CD8-positive, alpha-beta memory T cell (primary cell): ENCODE measurements at places on chromosomes 6 and 20. TPM values are rescaled to one million over a fixed set of nuclear protein-coding genes. Genes with fewer than 3 reads are reported as not detected.

GRCh38 chr20:58523971-58524315, 8.7 kb upstream of the APCDD1L start:
- no peak overlapping the region for H3K4me3 ChIP-seq
- no peaks in the 10 kb centered on the region for H3K36me3 ChIP-seq
- no peaks in the 10 kb centered on the region for H3K4me1 ChIP-seq
- DNase-seq = no peak
- no peak overlapping the region for H3K27ac ChIP-seq

DNA sequence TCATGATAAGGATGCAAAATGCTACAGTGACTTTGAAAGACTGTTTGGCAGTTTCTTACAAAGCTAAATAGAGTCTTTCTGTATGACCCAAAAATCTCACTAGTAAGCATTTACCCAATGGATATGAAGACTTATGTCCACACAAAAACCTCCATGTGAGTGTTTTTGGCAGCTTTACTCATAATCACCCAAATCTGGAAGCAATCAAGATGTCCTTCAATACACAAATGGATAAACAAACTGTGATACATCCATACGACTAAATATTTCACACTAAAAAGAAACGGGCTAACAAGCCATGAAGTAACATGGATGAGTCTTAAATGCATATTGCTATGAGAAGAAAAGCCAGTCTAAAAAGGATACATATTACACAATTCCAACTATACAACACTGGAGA, 117.2 kb downstream of the PDE10A start:
- no peaks in the 10 kb centered on the region for H3K36me3 ChIP-seq
- H3K27ac ChIP-seq = no peak overlapping the region

DNA sequence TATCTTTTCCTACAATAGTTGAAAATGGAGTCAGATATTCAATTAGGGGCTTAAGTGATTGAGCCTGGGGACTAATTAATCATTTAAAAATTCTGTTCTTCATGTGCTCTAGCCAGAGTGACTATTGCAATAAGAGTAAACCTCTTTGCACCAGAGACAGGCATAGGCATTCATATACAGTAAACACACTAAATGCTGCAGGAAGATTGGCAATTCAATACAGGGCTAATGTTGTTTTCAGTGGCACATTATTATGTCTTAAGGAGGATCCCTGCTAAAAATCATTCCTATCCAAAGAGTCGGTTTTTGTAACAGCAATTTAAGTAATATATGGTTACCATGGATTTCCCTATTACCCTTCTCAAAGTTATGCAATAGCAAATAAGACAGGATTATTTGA, 1.2 kb downstream of the PDE7B start:
- H3K27me3 ChIP-seq = no peaks in the 10 kb centered on the region
- H3K36me3 ChIP-seq = no peaks in the 10 kb centered on the region
- DNase-seq = no peak
- H3K27ac ChIP-seq = no peak overlapping the region
- no peak overlapping the region for H3K4me3 ChIP-seq

- no peak for DNase-seq
- H3K36me3 ChIP-seq = no peaks in the 10 kb centered on the region
- peaks cover 33% of the 10 kb centered on the region for H3K4me1 ChIP-seq
- peaks cover 43% of the 10 kb centered on the region for H3K27me3 ChIP-seq
These were observed 1.5 kb downstream of the DLL1 start for GRCh38 chr6:170289180-170289931.

GRCh38 chr6:106270414-106270813, 55.1 kb downstream of the ATG5 start:
- peaks cover 4% of the 10 kb centered on the region for H3K4me1 ChIP-seq
- no peak for DNase-seq
- H3K4me3 ChIP-seq = no peak overlapping the region
- no peaks in the 10 kb centered on the region for H3K36me3 ChIP-seq

Gene CYP24A1
- 0.58 TPM for total RNA-seq

- H3K4me1 ChIP-seq = peaks cover 15% of the 10 kb centered on the region
- H3K27ac ChIP-seq = no peak overlapping the region
- H3K4me3 ChIP-seq = no peak overlapping the region
- H3K27me3 ChIP-seq = no peaks in the 10 kb centered on the region
- no peaks in the 10 kb centered on the region for H3K36me3 ChIP-seq
These were observed 80.2 kb downstream of the PLCB1 start for GRCh38 chr20:8212286-8212685.

DNA sequence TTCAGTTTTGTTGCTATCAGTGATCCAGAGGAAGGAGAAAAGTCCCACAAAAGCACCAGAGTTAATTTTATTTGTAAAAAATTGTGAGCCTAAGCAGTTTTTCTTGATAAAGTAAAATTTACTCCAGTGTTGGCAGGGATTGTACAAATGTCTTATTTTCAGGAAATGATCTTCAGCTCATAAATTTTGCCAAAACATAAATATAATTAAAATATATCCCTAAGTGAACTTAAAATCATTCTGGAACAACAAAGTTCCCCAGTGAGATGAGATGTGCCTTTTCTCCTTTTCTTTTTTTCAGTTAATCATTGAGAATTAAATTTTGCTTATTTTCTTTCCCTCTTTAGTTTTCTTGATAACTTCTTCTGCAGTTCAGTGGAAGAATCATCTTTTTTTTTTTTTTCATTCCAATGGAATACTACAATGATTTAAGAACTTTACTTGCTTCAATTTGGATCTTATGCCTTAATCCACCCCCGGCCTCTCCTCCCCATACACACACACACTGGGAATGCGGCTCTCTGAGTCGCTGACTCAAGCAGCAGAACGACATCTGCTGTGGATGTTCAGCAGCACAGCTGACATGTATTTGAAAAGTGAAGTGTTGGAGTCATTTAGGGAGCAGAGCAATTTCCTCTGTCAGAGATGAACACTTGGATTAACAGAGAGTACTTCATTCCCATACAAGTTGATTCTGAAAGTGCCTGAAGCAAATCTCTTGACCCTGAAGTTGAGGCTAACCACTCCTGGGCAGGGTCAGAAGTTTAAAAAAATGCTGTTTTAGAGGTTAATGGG, 27.7 kb upstream of the LAMA4 start:
- DNase-seq = no peak
- H3K36me3 ChIP-seq = no peaks in the 10 kb centered on the region
- no peak overlapping the region for H3K27ac ChIP-seq
- no peak overlapping the region for H3K4me3 ChIP-seq

- no peaks in the 10 kb centered on the region for H3K27me3 ChIP-seq
- peaks cover 5% of the 10 kb centered on the region for H3K4me1 ChIP-seq
- no peak overlapping the region for H3K4me3 ChIP-seq
These were observed 12.9 kb upstream of the OCSTAMP start for GRCh38 chr20:46563170-46563859.

DNA sequence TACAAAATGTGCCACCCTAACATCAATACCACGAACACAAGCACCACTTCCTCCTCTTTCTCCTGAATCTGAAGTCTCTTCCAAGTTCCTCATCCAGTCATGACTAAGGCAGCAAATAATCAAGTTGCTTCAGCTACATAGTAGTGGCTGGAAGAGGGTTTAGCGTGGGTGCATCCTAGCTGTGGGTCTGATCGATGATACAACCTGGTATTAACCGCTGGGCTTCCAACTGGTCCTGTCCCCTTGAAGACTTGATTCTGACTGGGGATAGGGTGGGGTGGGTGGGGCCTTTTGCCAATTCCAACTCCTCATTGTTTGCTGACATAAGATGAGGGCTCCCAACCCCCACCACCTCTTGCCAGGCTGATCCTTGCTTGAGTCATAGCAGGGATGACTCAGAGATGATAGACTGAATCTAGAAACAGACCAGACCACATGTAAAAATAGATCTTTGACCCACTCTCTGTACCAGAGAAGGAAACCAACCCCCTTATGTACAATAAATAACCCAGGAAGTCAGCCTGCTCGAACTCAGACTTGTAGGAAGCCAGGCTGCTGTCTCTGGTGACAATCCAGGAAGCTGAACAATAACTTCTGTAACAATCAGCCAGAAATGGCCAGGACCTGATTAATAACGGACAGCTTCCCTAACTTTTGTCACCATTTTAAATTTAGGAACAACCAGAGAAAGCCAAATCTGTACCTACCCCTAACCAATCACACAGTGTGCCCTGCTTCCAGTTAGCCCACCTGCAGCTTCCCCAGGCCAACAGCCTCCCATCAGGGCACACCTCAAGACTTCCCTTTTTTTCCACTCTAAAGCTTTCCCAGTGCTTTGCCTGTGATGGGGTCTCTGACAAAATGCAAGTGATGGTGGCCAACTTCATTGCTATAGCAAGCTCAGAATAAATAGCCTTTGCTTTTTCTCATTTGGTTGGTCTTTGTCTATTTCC, 68.9 kb upstream of the FAM184A start:
- H3K36me3 ChIP-seq = no peaks in the 10 kb centered on the region
- H3K4me1 ChIP-seq = no peaks in the 10 kb centered on the region
- H3K27me3 ChIP-seq = no peaks in the 10 kb centered on the region

DNA sequence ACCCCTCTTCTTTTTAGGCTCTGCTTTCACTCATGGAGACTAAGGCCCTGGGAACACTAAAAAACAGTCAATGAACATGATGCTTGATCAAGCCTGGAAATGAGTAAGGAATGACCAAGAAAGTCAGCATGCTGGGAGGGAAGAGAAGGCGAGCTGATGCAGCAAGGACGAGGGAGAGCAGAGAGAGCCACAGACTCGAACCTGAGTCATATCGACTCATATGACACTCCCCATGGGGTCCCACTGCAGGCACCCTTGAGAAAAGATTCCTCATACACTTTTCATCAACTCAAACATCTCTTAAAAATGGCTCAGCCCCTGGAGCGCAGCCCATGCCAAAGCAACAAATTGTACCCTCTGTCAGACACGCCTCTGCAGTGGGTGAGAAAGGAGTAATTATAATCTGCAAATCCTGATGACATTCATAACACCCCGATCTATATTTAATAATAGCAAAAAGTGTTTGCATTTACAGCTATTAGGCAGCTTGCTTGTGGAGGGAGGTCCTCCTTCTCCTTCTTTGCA, 127.2 kb downstream of the F13A1 start:
- H3K27ac ChIP-seq = no peak overlapping the region
- H3K4me1 ChIP-seq = no peaks in the 10 kb centered on the region
- H3K27me3 ChIP-seq = no peaks in the 10 kb centered on the region
- H3K4me3 ChIP-seq = no peak overlapping the region

Gene TGIF2
- 49.8 TPM for total RNA-seq

- H3K4me1 ChIP-seq = no peaks in the 10 kb centered on the region
- H3K27me3 ChIP-seq = peaks cover 4% of the 10 kb centered on the region
- H3K36me3 ChIP-seq = no peaks in the 10 kb centered on the region
- H3K27ac ChIP-seq = no peak overlapping the region
- H3K4me3 ChIP-seq = no peak overlapping the region
These were observed 38.7 kb upstream of the RFPL4B start for GRCh38 chr6:112308476-112308875.

DNA sequence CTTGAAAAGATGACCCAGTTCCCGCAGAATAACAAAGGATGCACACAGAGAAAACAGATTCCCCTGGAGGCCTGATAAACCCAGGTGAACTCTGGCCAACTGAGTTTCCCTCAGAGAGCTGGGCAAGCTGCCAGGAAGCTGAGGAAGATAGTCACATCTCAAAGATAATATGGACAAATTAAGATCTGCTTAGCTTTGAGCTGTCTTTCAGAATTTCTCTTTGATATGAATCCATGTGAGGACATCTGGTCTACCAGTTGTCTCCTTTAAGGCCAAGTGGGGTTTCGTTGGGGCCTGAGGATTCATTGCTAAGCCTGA, 59.5 kb downstream of the ID4 start:
- no peaks in the 10 kb centered on the region for H3K36me3 ChIP-seq
- no peak overlapping the region for H3K4me3 ChIP-seq
- no peaks in the 10 kb centered on the region for H3K27me3 ChIP-seq
- no peaks in the 10 kb centered on the region for H3K4me1 ChIP-seq
- no peak for DNase-seq

GRCh38 chr6:155850408-155850841, 394.8 kb upstream of the NOX3 start:
- no peak overlapping the region for H3K27ac ChIP-seq
- H3K4me3 ChIP-seq = no peak overlapping the region
- H3K36me3 ChIP-seq = no peaks in the 10 kb centered on the region
- H3K4me1 ChIP-seq = no peaks in the 10 kb centered on the region
- H3K27me3 ChIP-seq = no peaks in the 10 kb centered on the region

DNA sequence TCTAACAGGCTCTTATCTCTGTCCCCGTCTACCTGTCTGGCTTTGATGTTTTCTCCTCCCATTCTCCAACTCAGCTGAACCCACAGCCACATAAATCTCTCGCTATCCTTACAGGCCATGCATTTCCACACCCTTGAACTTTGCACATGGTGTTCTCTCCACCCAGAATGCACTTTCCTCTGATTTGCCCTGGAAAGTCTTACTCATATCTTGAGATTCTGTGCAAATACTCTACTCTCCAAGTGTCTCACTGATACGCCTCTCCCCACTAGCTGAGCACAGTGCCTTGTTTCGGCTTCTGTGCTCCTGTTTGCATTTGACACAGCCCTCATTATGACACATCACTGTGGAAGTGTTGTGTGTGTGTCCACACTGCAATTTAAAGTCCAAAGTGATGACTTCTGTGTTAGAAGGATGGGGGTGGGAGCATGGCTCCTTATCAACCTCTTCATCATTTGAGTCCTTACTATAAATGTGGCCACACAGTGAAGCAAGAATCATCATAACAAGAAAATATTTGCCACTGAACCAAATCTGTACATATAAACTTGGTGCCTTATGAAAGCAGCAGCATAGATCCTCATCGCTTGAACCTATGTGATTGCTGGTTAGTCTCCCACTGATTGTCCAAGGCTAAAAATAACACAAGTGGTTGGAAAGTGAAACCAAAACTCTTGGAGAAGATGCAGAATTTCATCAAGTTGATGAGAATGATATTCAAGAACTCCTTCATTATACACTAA, 5.5 kb upstream of the PRELID3B start:
- no peak overlapping the region for H3K4me3 ChIP-seq
- H3K27ac ChIP-seq = no peak overlapping the region
- no peak for DNase-seq

Gene SAPCD1
- 7.0 TPM for total RNA-seq

GRCh38 chr20:22561965-22562577, 22.3 kb downstream of the FOXA2 start:
- no peak for DNase-seq
- no peaks in the 10 kb centered on the region for H3K27me3 ChIP-seq
- H3K36me3 ChIP-seq = no peaks in the 10 kb centered on the region
- no peak overlapping the region for H3K4me3 ChIP-seq

DNA sequence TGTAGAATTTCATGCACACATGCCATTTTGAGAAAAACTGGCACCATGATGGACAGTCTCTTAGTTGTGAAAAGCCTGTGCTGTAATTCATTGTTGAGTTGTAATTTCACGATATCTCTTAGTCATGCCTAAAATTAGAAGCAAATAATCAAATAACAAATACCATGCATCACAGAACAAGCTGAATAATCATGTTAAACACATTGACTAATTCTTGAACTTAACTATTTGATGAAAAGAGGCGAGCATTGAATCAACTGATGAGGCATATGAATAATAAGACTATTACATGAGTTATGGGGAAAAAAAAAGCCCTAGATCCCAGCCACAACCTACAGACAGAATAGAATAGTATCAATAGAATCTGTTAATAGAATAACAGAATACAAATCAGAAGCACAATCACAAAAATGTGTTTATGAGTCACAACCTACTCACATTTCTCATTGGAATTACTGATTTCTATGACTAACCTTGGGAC, 14.2 kb upstream of the RNF217 start:
- no peaks in the 10 kb centered on the region for H3K36me3 ChIP-seq
- no peak overlapping the region for H3K4me3 ChIP-seq
- H3K27ac ChIP-seq = no peak overlapping the region
- H3K27me3 ChIP-seq = no peaks in the 10 kb centered on the region

- H3K27ac ChIP-seq = no peak overlapping the region
- H3K4me3 ChIP-seq = no peak overlapping the region
- H3K36me3 ChIP-seq = no peaks in the 10 kb centered on the region
- H3K27me3 ChIP-seq = no peaks in the 10 kb centered on the region
- peaks cover 5% of the 10 kb centered on the region for H3K4me1 ChIP-seq
These were observed 5.1 kb upstream of the SLC2A12 start for GRCh38 chr6:134057478-134057877.

Gene PNRC1
- 79.4 TPM for total RNA-seq

Gene ZC3H12D
- total RNA-seq = 83.5 TPM

Gene GSTA2
- total RNA-seq = not detected
